ENCODE measurements at places on chromosomes 3 and 15.

DNA sequence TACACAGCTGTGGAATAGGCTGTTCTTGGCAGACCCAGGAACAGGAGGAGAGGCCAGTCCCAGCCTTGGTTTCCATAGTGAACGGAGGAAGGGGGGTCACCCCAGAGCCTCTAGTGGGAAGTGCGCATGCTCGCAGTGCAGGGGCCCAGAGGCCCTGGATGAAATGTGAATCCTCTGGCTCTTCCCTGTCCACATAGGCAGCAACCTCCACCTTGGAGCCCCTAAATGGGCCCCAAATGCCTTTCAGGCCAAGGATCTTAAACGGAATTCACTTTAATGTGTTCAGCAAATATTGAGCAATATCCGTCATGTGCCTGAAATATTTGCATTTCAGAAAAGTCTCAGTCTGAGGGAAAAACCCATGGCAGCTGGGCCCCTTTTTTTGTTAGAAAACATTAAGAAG is 3.3 kb upstream of the NDN start:
- DNase-seq: peak; percentile 64

GRCh38 chr3:182618981-182619591 is 174.2 kb upstream of the ATP11B start:
- no peak for DNase-seq

GRCh38 chr15:76206325-76206976 is 104.8 kb downstream of the ETFA start:
- DNase-seq: peak; percentile 86

GRCh38 chr3:17013050-17013449 is 128.3 kb downstream of the PLCL2 start:
- DNase-seq: no peak

- DNase-seq: no peak
Observed at GRCh38 chr3:27010834-27011233, 358.3 kb downstream of the NEK10 start.

DNA sequence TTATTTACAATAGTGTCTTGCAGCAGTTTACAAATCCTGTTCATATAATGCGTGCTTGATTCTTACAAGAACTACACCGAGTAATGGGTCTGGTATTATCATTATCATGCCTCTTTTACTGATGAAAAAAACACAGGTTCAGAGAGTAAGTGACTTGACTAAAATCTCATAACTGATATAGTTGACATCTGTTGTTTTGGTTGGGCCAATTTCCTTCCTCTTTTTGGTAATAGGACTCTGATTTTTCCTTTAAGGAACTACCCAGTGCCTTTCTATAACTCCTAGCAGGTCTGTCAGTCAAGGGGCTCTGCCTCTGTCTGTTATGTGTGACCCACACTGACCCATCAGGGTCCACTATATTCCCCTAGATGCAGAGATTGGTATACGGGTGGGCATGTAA is 14.6 kb upstream of the BLOC1S6 start:
- no peak for DNase-seq

DNA sequence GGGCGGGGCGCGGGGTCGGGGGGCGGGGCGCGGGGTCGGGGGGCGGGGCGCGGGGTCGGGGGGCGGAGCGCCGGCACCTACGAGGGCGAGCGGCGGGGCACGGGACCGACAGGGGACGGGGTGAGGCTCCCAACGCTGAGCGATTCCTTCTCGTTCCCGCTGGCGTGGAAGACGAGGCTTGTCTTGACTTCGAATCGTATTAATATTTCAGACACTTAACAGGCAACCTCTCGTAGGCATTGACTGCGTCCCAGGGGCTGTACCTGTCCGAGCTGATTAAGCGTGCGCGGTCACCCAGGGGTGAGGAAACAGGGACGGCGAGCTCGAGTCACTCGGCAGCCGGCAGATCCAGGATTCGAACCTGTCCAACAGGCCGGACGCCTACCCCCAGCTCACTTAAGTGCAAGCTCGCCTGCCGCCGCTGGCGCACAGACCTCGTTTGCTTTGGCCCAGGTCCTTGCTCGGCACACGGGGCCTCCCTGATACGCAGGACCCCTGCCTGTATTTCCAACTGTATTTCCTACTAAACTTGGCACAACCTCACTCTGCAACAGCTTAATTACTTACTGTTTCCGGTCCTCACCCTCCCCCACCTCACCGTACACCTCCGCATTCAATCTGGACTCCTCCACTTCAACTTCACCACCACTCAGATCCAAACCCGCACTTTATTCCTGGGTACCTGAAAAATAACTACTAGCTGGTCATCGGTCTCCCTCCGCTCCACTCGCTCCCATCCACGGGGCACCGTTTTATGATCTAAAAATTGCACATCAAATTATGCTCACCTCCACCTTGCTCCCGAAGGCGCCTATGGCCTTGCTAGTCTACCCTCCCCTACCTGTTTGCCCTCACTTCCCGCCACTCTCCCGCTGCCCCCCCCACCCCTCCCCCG is 722 bp upstream of the ZXDC start:
- no peak for DNase-seq

GRCh38 chr3:144200466-144200865 is 228.8 kb downstream of the DIPK2A start:
- no peak for DNase-seq

- peak; percentile 71 for DNase-seq
Observed at GRCh38 chr3:50616003-50616769, 765 bp upstream of the MAPKAPK3 start.

GRCh38 chr3:153090973-153091372 is 71.1 kb upstream of the RAP2B start:
- DNase-seq: no peak

- no peak for DNase-seq
Observed at GRCh38 chr3:58325525-58325992, 7.1 kb upstream of the PXK start.

DNA sequence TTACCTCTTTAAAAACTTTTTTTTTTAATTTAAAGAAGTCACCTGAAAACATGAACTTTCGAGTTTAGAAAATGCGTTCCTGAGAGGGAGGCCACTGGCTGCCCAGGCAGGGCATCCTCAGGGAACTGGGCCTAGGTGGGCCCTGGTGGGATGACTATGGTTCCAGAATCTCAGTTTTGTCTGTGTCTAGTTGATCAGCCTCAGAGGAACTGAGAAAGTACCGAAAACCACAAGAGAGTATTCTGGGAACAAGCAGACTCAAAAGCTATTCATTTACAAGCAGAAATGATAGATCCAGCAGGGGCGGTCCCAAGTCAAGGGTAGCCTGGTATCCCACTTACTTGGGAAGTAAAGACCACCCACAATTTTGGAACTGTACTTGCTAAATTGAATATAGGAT is 10.5 kb downstream of the WWTR1 start:
- no peak for DNase-seq

DNA sequence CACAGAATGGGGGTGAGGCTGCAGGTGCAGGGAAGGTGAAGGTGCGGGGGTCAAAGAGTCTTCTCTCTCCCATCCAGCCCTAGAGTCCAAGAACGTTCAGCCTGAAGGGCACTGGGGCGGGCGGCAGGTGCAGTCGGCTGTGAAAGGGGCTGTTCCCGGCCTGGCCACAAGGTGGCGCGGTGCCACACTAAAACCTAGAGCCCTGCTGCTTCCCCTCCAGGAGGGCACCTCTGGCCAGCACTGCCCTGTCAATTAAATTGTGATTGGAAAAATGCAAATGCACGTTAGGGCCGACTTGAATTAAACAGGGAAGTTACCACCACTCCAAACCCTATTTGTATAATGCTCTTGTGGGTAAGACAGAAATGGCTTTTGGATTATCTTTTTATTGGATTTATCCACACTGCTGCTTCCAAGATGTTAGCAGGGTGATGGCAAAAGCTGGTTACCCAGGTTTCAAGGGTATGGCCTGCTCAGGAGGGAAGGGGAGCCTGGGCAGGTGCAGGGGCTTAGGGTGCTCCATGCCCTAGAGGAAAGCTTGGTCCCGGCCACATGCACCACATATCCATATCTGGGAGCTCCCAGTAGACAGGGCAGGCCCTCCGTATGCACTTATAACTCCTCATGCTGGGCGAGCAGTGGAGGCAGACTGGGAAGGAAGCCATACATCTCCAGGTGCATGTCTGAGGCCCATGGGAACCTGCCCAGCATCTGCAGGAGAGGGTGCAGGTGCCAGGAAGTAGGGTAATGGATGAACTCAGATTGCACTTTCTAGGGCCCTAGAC is 119.8 kb downstream of the ADCY5 start:
- DNase-seq: peak; percentile 55

- DNase-seq: no peak
Observed at GRCh38 chr3:66795365-66795764, 202.7 kb upstream of the KBTBD8 start.

DNA sequence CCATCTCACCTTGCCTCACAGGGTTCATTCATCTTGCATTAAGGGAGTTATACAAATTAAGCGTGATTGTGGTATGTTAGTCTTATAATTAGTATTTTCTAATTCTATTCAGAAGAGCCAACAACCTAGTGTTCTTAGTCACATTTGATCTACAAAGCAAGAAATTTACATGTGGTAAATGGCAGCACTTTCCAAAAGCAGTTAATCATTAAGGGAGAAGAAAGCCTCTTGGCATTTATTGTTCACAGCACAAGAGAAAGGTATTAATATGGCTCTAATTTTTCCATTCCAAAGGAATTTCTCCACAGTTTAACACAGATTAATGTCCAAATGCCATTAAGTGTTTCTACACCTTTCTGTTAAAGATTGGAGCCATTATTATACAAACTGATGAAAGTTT is 1077.1 kb downstream of the ZPLD1 start:
- DNase-seq: no peak

Data from substantia nigra (tissue), 51 donors.